ENCODE measurements at places on chromosomes 6 and 20.

- peak; percentile 16 for DNase-seq
Observed at GRCh38 chr20:60262967-60263603, 304.9 kb downstream of the CDH26 start.

DNA sequence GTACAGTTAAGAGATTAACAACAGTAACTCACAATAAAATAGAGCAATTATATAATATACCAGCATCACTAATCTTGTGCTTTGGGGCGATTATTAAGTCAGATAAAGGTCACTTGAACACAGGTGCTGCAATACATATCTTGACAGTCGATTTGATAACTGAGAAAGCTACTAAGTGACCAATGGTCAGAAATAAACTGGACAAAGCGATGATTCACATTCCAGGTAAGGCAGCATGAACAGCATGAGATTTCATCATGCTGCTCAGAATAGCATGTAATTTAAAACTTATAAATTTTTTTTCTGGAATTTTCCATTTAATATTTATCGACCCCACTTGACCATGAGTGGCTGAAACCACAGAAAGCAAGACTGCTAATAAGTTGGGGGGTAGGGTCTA lies 15.9 kb upstream of the ADGRF5 start:
- DNase-seq, result no peak

DNA sequence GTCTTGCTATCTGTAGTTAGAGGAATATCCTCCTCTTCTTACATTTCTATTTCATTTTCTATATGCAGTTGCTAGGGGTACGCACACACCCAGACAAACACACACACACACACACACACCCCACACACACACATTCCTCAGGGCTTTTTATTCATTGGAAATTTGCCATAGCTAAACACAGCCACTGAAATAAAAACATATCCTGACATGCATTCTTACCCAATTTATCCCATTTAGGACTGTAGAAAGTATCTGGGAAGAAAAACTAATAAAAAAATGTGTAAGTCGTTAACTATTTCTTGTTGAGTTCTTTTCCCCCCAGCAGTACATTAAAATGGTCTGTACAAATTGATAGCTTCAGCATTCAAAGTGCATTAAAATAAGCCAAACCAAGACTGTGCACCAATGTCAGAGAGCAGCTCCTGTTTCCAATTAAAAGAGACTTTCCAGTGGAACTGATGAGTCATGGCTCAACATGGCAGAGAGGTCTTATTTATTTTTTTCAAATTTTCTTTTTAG lies 357.9 kb upstream of the AGPAT4 start:
- DNase-seq, result no peak

GRCh38 chr6:114989279-114989964 lies 646.6 kb upstream of the HS3ST5 start:
- DNase-seq, result no peak

- no peak for DNase-seq
Observed at GRCh38 chr20:22908944-22909343, 126.2 kb upstream of the SSTR4 start.

GRCh38 chr20:32685541-32686529 lies 12.1 kb upstream of the C20orf203 start:
- no peak for DNase-seq

- DNase-seq, result no peak
Observed at GRCh38 chr6:6545616-6546317, 42.8 kb upstream of the LY86 start.

- peak; percentile 3 for DNase-seq
Observed at GRCh38 chr6:29483186-29483585, 4.6 kb downstream of the MAS1L start.

DNA sequence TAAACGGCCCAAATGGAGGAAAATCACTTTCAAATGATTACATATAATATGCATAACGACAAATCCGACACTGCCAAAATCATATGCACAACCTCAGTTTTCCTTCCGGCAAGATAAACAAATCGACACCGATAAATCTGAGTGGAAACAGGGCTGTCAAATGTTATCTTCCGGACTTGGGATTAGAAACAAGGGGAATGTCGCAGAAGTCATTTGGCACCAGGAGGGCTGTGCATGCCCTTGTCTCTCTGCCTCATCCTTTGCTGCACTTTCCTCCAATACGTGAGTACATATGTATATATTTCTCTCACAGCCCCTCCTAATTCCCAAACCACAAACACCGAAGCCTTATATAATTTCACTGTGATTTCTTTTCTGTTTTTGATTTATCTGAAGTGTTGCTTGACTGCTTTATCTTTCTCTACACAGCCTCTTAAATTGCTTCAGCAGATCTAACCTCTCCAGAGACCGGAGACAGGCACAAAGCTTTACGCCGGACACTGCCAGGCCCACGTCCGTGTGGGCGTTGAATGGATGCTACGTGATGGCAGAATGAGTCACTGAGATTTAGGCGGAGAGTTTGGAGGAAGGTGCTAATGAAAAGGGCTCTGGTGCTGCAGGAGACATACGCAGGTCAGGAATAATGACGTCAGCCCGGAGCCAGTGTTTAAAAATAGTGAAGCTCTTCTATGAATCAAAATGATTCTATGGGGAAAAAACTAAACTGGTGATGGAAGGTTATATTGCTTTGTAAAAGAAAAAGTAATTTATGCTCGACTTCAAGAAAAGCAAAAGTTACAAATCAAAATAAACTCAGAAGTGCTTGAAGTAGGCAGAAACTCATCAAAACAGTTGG lies 21.0 kb upstream of the PRELID3B start:
- peak; percentile 99 for DNase-seq

DNA sequence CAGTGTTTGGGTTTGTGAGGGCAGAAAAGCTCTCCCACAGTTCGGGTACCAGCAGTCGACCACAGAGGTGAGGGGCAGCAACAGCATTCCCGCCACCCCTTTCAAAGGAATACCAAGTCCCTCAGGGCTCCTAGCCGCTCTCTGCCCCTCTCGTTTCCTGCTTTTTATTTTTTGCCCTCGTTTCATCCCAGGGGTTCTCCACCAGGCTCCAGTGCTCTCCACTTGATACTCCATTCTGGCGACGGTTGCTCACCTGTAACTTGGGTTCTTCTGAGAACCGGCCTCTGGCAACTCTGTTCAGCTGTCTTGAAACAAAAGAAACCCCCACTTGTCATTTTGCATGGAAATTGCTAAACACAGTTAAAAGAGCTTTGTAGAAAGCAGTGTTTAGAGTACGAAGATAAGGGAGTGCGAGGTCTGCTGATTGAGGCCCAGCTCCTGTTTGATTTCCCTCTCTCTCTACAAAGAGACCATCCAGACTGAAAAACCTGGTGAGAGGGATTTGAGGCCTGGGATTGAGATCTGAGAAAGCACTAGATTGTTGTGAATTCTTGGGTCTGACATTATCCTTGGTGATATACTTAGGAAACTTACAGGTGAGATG lies 28.7 kb downstream of the IGF2R start:
- DNase-seq, result no peak

DNA sequence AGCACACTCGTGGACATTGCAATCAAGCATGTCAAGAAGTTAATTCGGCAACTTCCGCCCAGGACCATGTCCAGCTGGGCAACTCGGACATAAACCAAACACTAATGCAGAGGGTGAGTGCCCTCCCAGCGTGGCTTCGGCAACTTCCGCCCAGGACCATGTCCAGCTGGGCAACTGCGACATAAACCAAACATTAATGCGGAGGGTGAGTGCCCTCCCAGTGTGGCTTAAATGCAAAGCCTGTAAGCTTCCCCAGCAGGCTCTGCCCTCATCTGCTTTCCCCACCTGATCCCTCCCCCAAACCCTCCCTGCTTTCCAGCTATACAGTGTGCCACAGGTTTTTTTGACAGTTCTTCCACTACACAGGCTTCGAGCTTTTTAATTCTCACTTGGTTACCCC lies 143.4 kb downstream of the PXDC1 start:
- DNase-seq, result no peak
